Retina (tissue), 1 donor: ENCODE measurements at places on chromosomes 16 and 17.
A peak's percentile ranks its signal among the peaks of the same experiment; 100 is the strongest.

DNA sequence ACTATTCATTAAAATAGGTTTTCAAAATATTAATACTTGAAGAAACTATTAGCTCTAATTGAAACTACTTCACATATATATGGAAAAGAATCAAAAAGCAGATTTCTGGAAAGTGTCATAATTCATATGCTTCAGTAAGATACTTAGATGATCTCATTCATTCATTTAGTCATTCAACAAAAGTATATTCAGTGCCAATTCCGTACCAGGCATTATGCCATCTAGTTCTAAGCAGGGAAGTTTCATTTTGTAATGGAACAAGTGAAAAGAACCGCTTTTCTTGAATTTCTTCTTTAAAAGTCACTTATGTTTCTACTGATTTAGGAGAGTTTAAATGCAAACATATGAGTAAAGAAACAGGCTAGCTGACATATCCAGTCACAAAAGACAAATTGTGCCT lies 118.3 kb upstream of the FAM20A start:
- no peak for DNase-seq

GRCh38 chr17:32654324-32654723 lies 167.5 kb downstream of the CDK5R1 start:
- no peak for DNase-seq

DNA sequence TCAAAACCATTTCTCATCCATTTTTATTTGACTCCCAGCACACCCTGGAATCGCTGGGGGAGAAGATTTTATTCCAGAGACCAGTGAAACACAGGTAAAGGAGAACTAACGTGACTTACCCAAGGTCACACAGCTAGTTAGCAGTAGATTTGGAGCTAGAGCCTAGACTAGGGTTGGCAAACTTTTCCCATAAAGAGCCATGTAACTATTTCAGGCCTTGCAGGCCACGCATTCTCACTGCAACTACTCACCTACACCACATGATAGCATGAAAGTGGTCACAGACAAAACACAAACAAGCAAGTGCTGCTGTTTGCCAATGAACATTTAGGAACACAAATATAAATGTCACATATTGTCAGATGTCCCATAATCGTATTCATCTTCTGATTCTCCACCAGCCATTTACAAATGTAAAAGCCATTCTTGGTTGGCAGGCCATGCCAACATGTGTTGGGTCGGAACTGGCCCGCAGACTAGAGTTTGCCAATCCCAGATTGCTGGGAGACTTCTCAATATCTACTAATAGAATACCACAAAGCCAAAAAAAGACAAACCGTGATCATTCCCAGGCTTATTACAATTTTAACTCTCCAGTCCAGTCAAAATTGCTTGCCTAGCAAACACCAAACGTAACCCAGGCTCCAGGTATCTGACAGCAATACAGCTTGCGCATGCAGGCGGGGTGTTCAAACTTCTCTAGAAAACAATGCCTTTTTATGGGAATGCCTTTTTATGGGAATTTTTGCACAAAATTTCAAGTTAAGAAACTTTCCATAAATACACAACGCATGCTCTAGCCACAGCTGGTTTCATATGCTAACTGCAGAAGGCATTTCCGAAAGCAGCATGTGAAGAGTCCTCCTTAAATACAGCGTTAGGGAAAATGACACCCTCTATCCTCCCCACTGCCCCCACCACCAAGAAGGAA lies 20.9 kb downstream of the ZFHX3 start:
- DNase-seq, result no peak

GRCh38 chr16:54370278-54371040 lies 83.9 kb upstream of the IRX3 start:
- DNase-seq, result peak; percentile 80

- DNase-seq, result no peak
Observed at GRCh38 chr17:73058022-73058421, 34.5 kb downstream of the SLC39A11 start.

DNA sequence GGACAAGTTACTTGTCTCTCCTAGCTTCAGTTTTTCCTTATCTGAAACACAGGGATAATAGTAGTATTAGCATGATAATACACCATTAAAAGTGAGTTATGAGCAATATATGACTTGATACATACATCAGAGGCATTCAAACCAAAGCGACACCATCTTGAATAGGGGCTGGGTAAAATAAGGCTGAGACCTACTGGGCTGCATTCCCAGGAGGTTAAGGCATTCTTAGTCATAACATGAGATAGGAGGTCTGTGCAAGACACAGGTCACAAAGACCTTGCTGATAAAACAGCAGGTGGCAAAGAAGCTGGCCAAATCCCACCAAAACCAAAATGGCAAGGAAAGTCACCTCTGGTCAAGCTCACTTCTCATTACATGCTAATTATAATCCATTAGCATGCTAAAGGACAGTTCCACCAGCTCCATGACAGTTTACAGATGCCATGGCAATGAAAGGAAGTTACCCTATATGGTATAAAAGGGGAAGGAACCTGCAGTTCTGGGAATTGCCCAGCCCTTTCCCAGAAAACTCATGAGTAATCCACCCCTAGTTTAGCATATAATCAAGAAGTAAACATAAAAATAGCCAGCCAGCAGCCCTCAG lies 37.2 kb upstream of the HS3ST3A1 start:
- DNase-seq, result no peak

GRCh38 chr16:2457946-2458345 lies 2.0 kb upstream of the TEDC2 start:
- no peak for DNase-seq
